ENCODE measurements at places on chromosomes 4 and X.
A peak's percentile ranks its signal among the peaks of the same experiment; 100 is the strongest.

GRCh38 chr4:166230841-166231240, 357.8 kb downstream of the TLL1 start:
- DNase-seq = no peak

DNA sequence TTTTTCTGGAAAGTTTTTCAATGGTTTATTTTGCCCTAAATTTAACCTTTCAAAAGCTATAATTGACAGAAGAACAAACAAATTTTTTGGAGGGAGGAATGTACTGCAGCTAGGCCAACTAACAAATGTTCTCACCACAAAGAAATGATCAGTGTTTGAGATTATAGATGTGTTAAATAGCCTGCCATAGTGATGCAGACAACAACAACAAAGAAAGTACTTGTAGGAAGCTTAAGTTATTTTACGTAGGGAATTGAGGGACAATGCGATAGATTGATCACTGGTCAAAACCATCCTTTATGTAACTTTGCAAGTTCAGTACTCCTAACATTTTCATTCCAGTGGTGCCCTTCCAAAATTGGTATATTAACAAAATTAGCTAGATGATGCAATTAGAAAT, 340.4 kb downstream of the SH3BGRL start:
- DNase-seq = no peak

DNA sequence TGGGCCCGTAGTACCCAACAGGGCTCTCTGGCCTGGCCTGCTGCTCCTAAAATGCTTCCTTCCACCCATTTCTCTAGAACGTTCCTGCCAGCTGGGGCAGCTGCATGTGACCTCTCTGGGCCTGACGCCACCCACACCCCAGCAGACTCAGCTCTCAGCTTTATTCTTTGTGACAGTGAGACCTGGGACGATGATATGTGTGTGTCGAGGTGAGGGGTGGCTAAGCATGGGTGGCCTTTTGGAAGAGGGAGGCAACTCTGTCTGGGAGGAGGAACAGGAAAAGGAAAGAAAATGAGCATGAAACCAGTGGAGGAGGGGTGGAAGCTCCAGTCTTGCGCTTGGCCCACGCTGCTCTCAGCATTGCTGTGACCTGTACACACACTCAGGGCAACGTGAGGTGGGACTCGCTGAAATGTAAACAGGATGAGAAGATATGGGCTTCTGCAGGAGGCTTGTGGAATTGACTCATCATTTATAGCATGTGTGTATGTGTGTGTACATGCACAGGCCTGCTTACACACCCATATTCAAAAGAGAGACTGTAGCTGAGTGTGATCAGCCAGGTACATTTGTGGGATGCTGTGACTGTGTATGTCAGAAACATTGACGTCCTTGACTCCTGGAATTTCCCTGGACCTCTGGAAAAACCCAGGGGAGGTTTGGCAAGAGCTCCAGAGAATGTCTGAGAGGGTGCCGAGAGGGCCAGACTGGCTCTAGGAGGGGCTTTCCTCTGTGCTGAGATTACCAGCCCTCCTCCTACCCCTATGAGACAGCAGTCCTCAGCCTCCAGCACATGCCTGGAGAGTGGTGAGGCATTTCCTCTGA, 137.9 kb downstream of the PJA1 start:
- DNase-seq = no peak

- DNase-seq = no peak
Observed at GRCh38 chr4:87026800-87027495, 92.1 kb downstream of the AFF1 start.

DNA sequence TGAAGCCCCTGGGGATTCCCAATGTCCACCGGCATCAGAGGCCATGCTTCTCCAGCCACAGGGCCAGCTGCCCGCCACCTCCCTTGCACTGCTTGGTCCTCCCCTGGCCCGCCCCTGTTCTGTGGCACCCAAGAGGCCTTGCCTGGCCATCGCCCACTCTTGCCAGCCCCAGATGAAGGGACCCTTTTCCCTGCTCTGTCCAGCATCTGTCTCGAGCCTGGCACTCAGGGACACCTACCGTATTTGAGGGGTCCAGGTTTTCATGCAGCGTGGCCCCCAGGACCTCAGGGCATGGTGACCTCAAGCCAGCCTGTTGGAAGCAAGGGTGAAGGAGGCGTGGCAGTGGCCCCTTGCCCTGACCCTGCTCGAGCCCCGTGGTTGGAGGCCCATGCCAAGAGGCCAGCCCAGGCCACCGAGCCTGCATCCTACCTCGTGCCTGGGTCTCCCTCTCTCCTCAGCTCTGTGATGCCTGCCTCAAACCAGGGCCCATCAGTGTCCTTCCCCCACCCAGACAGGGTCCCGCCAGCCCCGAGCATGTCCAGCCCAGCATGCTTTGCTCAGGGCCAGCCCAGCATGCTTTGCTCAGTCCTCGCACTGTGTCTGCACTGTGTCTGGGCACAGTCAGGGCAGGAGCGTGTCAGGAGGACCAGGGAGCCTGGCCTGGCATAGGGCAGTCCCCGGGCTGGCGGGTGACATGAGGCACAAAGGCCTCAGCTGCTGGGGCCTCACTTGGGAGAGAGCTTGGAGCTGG, 14.3 kb upstream of the FGFR3 start:
- no peak for DNase-seq

DNA sequence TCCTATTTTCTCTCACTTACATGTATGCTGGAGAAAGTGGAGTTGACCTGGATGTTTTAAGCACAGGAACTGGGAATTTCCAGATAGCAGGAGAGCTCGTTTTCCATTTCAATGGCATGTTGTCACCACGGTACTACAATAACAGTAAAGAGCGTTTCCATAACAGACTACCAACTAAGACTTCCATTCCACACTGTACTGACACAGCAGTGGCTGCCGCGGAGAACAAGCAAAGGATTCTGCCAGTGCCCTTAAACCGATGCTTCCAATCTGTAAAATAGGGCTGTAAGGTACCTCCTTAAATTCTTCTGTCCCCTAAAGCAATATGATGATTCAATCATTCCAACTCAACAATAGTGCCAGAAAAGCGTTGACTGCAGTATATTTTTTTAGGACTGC, 143.9 kb downstream of the KLHL13 start:
- DNase-seq = no peak

DNA sequence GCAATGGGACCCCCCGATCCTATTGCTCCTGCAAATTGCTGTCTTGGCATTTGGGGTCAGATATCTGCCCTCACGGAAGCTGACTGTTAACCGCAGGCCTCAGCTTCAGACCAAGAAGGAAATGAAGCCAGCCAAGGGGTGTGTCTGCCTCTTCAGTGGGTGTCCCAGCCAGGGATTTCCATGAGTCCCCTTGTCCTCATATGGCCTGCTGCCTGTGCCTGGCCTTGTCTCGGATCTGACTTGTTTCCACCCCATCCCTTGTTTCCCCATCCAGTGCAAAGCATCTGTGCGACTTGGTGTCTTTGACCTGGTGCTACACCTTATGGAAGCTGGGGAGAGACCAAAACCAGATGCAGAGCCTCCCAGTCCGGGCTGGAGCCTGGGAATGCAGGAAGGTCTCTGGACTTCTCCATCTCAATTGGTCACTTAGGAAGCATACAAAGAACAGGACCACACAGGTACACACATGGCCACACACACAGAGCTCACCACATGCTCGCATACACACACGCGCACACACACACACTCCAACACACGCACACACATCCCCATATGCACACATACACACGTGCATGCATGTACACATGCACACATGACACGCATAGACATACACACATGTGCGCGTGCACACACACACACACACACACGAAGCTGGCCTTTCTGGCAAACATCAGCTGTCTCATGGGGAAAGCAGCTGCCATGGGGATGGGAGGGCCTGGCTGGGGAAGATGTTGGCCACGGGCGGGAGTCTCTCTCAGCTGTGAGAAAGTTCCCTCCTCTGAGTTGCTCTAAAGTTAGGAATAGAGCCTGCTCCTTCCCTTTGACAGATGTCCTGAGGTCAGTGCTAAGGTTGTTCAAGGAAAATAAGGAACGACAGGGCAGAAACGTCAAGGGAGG, 65.5 kb downstream of the CRMP1 start:
- DNase-seq = no peak

- no peak for DNase-seq
Observed at GRCh38 chr4:173735049-173735448, 205.0 kb upstream of the HAND2 start.

DNA sequence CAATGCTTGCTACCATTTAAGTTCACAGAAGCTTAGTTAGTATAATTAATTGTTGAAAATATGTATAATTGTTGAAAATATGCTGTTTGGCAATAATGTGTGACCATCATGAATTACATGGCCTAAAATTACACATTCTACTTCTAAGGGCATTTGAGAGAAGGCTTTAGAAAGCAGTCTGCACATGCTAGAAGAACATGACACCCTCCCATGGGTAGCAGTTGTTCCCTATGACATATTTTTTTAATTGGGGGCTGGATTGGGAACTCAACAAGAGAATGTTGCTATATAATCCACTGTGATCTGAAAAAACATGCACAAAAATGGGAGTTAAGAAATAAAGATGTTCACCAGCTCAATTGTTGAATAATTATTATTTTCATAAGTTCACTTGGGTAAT, 331.4 kb downstream of the ARHGAP24 start:
- DNase-seq = no peak

- no peak for DNase-seq
Observed at GRCh38 chrX:119459181-119459580, 9.1 kb upstream of the SLC25A5 start.

- peak; percentile 57 for DNase-seq
Observed at GRCh38 chrX:19904778-19905367, 17.5 kb upstream of the SH3KBP1 start.

- DNase-seq = no peak
Observed at GRCh38 chr4:180990931-180991330, 1252.3 kb upstream of the TENM3 start.

GRCh38 chrX:11792461-11793421, 34.7 kb downstream of the MSL3 start:
- no peak for DNase-seq

- no peak for DNase-seq
Observed at GRCh38 chr4:48449151-48449550, 34.0 kb upstream of the SLC10A4 start.

GRCh38 chrX:154380153-154380552, 1.1 kb downstream of the EMD start:
- DNase-seq = no peak

DNA sequence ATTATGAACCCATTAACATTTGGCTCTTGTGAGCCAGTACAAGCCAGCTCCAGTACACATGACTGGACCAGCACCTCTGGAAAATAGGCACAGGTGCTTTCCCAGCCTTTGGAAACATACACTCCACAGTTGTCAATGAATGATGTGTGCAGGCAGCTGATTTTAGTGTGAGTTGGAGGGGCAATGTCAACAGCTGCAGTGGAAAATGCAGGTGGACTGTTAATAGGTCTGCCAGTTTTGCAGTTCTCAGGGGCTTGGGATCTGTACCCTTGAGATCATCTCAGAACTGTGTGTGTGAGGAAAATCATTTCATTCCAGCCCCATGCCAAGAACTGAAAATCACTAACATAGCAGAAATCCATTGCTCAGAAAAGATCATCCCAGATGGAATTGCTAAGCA, 81.7 kb upstream of the CHRDL1 start:
- DNase-seq = no peak

DNA sequence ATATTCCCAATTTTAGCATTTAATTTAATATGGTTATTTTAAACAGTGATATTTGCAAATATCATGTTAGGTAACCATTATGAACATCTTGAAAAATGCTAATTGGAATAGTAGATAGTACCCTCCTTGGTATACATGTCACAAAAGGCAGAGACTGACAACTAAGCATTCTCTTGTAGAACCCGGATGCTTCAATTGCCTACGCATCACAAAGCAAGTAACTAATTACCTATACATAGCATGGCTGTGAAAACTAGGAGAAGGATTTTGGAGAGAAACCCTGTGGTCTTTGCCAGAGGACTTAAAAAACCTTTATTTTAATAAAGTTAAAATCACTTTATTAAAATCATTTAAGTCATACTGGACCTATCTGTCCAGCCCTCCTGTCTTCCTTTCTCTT, 764.1 kb upstream of the TENM3 start:
- no peak for DNase-seq

- DNase-seq = no peak
Observed at GRCh38 chr4:119729835-119730670, 101.4 kb upstream of the PDE5A start.

DNA sequence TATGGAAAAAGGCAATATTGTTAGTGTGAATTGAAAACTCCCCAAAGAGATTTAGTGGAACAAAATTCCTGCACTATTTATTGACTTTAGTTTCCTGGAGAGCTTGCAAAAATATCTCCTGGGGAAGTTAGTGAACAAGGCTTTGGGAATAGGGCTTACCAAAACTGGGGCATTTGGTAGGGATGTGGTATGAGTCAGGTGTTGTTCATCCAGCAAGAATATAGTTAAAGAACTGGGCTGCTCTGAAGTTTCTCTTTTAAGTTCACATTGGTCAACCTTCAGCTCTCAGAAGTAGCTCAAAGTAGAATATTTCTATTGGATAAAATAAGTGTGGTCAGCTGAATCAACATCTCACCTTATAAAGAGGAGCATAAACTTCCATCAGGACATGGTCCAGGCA, 185.0 kb downstream of the CPE start:
- DNase-seq = no peak

GRCh38 chr4:120055162-120055561, 11.5 kb downstream of the MAD2L1 start:
- DNase-seq = no peak

DNA sequence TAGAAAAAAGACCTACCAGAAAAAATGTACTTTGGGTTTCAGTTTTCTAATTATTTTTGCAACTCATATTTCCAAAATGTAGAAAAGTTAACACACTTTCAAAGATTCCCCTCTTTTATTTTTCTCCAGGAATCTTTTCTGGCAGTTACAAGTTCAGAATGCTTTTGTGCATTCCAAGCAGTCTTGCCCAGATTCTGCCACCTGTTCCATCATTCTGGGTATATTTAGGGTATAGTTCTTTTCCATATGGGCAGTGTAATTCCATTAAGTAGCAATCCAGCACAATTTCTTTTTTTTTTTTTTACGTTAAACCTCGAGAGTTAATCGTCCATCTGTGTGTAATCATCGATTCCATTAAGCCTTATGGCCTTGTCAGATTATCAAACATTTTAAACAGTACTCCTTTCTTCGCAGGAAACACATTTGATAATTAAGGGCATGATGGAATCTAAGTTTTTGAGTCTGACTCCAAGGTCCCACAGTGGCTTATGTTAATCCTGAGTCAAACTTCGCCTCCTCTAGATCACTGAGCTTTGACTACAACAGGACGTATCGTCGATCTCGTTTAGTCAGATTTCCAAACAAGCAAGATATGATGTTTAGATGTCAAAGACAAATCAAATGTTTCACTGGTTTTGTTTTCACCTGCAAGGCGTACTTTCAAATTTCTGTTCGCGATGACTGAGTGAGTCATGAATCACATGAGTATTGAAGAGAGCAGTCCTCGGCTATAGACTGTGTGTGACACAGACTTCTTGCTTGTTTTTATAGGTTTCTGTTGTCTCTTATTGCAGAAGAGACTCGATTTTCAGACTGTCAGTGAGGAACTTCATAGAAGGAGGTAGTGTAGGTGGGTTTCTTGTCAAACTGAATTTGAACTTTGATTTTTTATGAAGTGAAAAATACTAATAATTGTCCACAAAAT, 118.9 kb upstream of the GK2 start:
- DNase-seq = no peak

DNA sequence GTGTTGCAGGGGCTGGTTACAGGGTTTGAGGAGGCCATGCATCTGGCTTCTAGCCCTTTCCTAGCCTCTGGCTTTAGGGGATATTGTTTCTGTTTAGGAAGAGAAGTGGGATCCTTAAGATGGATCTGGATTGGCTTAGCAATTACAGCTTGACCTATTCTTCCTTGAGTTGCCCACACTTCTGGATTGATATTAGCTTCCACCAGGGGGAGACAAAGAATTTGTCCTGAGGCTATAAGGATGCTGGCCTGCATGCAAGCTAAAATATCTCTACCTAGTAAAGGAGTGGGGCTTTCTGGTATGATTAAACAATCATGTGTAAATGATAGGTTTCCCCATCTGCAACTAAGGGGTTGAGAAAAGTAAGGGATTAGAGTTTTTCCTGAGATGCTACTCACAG, 117.2 kb downstream of the TEX13C start:
- peak; percentile 23 for DNase-seq

Measured in HL-60 (cell line).